Activated CD8-positive, alpha-beta T cell treated with anti-CD3 and anti-CD28 coated beads for 36 hours (primary cell): ENCODE measurements at places on chromosomes 5 and 9. TPM values are rescaled to one million over a fixed set of nuclear protein-coding genes. Genes with fewer than 3 reads are reported as not detected.

Gene ACER2
- total RNA-seq = 1.4 TPM

Gene TAF11L10
- total RNA-seq = not detected

Gene TLX3
- total RNA-seq = not detected

Gene MZB1
- total RNA-seq = 14.4 TPM

Gene GPR150
- 0.76 TPM for total RNA-seq

Gene CXXC5
- 4.3 TPM for total RNA-seq

Gene IL33
- total RNA-seq = not detected

Gene RASGRF2
- total RNA-seq = 15.8 TPM

- no peak for DNase-seq
- H3K36me3 ChIP-seq = no peaks in the 10 kb centered on the region
- peak overlapping the region; percentile 35 for H3K27ac ChIP-seq
- H3K27me3 ChIP-seq = no peaks in the 10 kb centered on the region
- H3K4me1 ChIP-seq = peaks cover 9% of the 10 kb centered on the region
These were observed 39.6 kb upstream of the FGF1 start for GRCh38 chr5:142725231-142726187.

DNA sequence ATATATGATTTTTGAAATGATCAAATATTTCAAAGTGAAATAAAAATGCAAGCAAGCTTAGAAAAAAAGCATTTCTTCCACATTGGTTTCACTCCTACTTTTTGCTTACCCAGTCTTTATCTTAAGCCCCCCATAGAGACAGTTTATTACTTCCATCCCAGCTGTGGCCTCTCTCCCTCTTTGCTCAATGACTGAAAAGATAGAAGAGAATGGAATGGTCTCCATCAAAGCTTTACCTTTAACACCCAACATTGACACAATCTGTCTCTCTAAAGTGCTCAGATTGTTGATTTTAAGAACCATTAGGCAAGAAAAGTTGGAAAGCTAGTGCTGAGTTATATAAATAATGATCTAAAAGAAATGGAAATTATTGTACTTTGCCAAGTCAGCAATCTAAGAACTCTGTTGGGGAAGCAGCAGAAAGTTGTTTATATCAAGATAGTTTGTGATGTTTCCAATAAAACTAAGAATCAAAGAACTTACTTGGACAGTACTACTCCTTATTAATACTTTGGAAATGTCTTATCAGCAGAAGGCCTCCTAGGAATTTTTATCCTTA is 277.5 kb upstream of the NREP start:
- DNase-seq = no peak
- no peaks in the 10 kb centered on the region for H3K36me3 ChIP-seq
- no peak overlapping the region for H3K27ac ChIP-seq
- peaks cover 1% of the 10 kb centered on the region for H3K27me3 ChIP-seq
- H3K4me3 ChIP-seq = no peak overlapping the region

- H3K27me3 ChIP-seq = no peaks in the 10 kb centered on the region
- no peak overlapping the region for H3K27ac ChIP-seq
These were observed 101.3 kb downstream of the FBN2 start for GRCh38 chr5:128436749-128437188.

DNA sequence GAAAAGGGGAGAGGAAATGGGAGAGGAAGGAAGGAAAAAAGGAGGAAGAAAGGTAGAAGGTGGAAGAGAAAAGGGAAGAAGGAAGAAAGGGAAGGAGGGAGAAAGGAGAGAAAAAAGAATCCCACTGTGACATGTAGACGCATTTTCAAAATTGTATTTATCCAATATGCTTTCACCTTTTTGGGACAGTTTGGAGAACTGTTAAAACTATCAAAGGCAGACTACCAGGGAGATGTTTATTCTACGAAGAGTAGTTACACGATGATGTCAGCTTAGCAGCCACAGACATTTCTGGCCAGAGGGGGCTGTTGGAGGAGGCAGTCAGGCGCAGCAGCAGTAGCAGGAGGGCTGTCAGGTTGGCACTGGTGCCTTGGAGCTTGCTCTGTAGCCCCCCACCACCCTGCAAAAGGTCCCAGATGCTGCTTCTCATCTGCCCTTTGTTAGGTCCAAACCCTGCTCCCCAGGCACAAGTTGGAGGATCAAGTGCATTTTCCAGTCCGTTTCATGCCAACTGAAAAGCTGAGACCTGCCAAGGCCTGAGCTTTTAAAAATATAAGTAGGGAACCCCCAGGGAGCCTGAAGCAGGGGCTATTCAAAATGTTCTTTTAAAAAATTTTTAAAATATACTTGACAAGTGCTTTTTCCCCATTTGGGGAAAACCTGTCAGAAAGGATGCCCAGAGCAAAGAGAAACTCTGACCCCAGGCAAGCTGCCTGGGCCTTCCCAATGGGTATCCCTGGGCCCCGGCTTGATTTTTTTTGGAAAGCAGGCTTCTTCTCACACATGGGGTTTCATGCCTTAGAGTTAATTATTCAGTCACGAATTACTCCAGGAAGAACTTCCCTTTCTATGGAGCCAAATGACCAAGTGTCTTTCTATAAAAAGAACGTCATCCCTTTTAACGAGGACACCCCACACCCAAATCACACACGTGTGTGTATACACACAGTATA is 203.3 kb downstream of the SLIT3 start:
- no peak overlapping the region for H3K4me3 ChIP-seq
- DNase-seq = no peak
- no peaks in the 10 kb centered on the region for H3K4me1 ChIP-seq
- H3K27ac ChIP-seq = no peak overlapping the region

DNA sequence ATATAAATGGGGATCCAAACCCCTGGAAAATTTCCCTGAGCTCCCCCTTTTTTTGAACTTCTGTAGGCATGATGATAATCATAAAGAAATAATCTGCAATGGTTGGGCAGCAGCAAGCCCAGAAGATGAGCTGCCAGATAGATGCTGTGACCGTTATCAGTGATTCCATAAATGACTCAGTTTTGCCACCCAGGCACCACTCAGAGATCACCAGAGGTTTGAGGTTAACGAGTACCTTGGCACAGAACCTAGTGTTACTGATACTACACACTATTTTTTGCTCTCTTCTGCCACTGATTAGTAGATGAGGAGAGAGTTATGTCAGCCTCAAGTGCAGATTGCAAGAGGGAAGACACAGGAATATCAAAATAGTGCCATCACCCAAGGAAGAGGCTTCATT is 199.3 kb upstream of the PTGER4 start:
- DNase-seq = peak; percentile 81
- H3K36me3 ChIP-seq = no peaks in the 10 kb centered on the region
- H3K27me3 ChIP-seq = no peaks in the 10 kb centered on the region
- peaks cover 59% of the 10 kb centered on the region for H3K4me1 ChIP-seq

DNA sequence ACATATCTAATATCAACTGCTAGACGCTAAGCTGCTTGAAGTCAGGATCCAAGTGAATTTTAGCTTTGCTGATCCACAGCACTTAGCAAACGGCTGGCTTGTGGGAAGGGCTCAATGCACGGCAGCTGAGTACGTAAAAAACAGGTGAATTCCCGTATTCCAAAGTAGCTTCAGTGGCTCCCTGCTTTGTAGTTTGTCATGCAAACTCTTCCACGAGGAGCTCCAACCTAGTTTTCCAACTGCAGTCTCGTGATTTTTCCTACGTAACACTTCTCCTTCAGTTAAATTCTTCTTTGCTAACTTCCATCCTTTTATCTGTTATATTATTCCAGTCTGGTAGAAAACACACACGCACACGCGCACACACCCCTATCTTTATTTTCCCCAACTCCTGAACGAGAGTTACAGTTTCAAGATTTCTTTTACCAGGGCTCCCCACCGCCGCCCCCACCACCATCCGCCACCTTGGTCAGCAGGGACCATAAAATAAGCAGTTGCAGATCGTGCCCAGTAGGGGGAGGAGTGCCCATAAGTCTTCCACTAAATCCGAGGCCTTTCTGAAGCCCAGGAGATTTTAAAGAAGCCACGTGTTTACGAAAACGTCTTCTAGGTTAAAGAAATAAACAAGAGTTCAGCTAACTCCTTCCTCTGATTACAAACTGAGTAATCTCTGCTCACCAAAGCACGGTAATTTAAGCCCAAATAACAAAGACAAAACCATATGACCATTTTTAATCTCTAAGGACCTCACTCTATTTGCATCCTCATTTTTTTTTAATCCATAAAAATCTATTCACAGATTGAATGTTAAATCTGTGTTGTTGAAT is 34.8 kb upstream of the TRIO start:
- H3K27ac ChIP-seq = no peak overlapping the region
- DNase-seq = peak; percentile 45
- peaks cover 8% of the 10 kb centered on the region for H3K27me3 ChIP-seq
- H3K36me3 ChIP-seq = no peaks in the 10 kb centered on the region
- peaks cover 12% of the 10 kb centered on the region for H3K4me1 ChIP-seq

GRCh38 chr5:43683884-43684471 is 81.0 kb downstream of the NNT start:
- H3K4me3 ChIP-seq = no peak overlapping the region
- peak; percentile 9 for DNase-seq
- H3K27ac ChIP-seq = no peak overlapping the region
- peaks cover 13% of the 10 kb centered on the region for H3K4me1 ChIP-seq

- H3K27me3 ChIP-seq = peaks cover 19% of the 10 kb centered on the region
- H3K4me3 ChIP-seq = no peak overlapping the region
- H3K36me3 ChIP-seq = no peaks in the 10 kb centered on the region
- no peak for DNase-seq
- no peak overlapping the region for H3K27ac ChIP-seq
- H3K4me1 ChIP-seq = no peaks in the 10 kb centered on the region
These were observed 181.6 kb upstream of the TMEM161B start for GRCh38 chr5:88450239-88450638.

DNA sequence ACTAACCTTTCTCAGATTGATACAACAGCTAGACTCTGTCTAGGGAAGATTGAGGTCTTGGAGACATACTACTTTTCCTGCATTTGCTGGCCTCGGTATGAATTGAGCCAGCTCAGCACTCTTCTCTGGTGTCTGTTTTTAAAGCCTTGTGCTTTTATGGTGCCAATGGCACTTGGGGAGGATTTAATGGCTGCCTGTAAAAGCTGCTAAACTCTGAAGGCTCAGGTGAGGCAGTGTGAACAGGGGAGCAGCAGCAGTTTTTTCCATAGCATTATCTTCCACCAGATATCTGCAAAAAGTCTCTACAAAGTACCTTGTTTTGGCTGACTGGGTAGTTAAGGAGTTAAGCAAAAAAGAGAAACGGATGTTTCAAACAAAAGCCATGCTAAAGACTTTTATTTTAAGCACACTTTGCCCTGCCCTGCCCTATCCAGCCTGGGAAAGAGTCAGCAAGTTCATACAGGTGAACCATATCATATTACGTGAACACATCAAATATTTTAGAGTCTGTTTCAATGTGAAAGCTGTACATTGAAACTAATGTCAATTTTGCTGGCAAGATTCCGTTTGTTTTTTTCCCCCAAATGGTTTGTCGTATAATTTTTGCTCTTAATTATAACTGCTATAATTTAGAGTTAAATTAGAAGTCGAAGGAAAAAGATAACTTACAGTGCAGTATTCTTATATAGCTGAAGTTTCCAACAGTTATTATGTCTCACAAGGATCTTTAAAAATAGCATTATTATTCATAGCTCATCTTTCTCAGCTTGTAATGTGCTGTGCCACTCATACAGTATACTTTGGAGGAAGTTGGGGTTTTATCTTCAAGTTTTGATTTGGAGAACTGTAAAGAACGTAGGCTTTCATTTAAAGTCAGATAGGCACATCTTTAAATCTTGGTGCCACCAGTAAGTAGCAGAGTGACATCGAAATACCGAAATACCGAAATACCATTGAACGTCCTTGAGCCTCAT is 424.1 kb upstream of the CD180 start:
- peaks cover 2% of the 10 kb centered on the region for H3K4me1 ChIP-seq
- H3K27ac ChIP-seq = no peak overlapping the region
- no peak for DNase-seq
- no peak overlapping the region for H3K4me3 ChIP-seq
- H3K27me3 ChIP-seq = no peaks in the 10 kb centered on the region
- no peaks in the 10 kb centered on the region for H3K36me3 ChIP-seq

- peaks cover 17% of the 10 kb centered on the region for H3K27me3 ChIP-seq
- no peak overlapping the region for H3K27ac ChIP-seq
- no peak overlapping the region for H3K4me3 ChIP-seq
- H3K4me1 ChIP-seq = peaks cover 25% of the 10 kb centered on the region
- DNase-seq = no peak
- peaks cover 2% of the 10 kb centered on the region for H3K36me3 ChIP-seq
These were observed 2.5 kb downstream of the CD14 start for GRCh38 chr5:140630292-140631035.

- H3K4me1 ChIP-seq = no peaks in the 10 kb centered on the region
- H3K36me3 ChIP-seq = no peaks in the 10 kb centered on the region
- H3K27ac ChIP-seq = no peak overlapping the region
- H3K4me3 ChIP-seq = no peak overlapping the region
These were observed 422.5 kb downstream of the CDH18 start for GRCh38 chr5:19565466-19565865.

DNA sequence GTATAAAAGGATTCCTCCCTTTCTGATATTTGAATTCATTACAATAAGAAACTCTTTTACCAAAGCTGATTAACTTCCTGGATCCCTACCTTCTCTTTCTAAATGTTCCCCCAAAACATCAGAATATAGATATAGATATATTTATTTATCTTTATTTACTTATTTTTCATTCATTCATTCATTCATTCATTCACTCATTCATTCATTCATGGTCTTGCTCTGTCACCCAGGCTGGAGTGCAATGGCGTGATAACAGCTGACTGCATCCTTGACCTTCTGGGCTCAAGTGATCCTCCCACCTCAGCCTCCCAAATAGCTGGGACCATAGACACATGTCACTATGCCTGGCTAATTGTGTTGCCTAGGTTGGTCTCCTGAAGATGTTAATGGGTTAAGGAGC is 30.7 kb downstream of the GIN1 start:
- H3K4me1 ChIP-seq = no peaks in the 10 kb centered on the region
- H3K27ac ChIP-seq = no peak overlapping the region
- peaks cover 51% of the 10 kb centered on the region for H3K36me3 ChIP-seq
- H3K27me3 ChIP-seq = no peaks in the 10 kb centered on the region
- no peak overlapping the region for H3K4me3 ChIP-seq

GRCh38 chr5:58871648-58872242 is 288.9 kb downstream of the RAB3C start:
- no peaks in the 10 kb centered on the region for H3K4me1 ChIP-seq
- H3K27ac ChIP-seq = no peak overlapping the region
- H3K36me3 ChIP-seq = no peaks in the 10 kb centered on the region
- H3K27me3 ChIP-seq = peaks cover 11% of the 10 kb centered on the region

GRCh38 chr5:126137891-126138280 is 285.3 kb upstream of the GRAMD2B start:
- no peaks in the 10 kb centered on the region for H3K4me1 ChIP-seq
- H3K27ac ChIP-seq = no peak overlapping the region
- DNase-seq = no peak
- no peaks in the 10 kb centered on the region for H3K27me3 ChIP-seq
- H3K36me3 ChIP-seq = no peaks in the 10 kb centered on the region
